ENCODE measurements at places on chromosomes 3 and 15.

GRCh38 chr3:17179381-17180205 lies 294.8 kb downstream of the PLCL2 start:
- no peak for DNase-seq

- DNase-seq = no peak
These were observed 260.1 kb upstream of the DPPA4 start for GRCh38 chr3:109597444-109597843.

DNA sequence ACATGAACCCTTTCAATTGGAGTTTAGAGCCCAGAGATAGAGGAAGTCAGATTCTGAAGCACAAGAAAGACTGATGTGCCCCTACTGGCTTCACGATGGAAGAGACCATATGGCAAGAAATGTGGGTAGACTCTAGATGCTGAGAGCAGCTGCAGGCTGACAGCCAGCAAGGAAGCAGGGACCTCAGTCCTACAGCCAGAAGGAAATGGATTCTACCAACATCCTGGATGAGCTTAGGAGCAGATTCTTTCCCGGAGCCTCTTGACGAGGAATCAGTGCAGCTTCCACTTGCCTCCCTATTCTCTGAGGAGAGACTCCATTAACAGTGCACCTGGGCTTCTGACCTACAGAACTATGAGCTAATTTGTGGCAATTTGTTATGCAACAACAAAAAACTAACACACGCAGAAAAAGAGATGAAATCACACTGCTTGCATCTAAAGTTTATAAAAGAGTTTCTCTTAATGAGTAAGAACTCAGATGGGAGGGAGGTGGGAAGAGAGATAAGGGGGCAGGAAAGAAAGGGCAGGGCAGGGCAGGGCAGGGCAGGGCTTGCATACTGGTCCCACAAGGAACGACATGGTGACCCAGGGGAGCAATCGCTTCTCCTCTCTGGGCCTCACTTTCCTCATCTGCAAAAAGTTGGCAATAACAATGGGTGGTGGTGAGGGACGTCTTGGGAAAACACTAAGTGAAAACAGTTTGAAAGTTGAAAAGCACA lies 440.9 kb downstream of the FOXP1 start:
- no peak for DNase-seq

GRCh38 chr15:66046751-66047150 lies 177.5 kb downstream of the RAB11A start:
- no peak for DNase-seq

- DNase-seq = no peak
These were observed 11.7 kb upstream of the MRPS22 start for GRCh38 chr3:139332092-139332491.

DNA sequence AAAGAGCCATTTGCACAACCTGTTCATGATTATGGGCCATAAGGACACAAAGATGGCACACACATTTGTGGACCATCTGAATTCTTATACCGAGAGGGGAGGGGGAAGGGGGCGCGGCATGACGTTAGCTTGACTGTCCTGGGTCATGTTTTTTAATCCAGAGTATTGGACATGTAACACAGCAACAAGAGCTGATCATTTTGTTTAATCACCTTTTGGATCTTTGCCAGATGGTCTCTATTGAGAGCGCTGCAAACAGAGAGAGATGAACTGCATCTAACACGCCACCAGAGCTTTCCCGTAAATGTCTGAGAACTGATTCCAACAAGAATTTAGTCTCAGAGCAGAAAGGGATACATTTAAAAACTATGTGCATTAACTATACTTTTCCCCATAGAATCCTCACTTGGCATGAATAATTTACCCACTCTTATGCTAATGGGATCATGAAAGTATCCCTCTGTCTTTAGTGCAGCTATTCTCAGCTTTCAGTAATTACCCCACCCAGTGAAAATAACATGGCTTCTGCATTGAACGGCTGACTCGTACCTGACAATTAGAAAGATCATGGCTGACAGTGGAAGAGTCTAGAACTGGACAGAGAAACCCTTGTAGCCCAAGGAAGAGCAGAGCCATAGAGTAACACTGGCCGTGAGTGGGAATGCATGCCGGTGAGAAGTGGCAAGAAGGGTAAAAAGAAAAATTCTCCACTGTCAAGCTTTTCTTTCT lies 22.6 kb downstream of the MEIS2 start:
- no peak for DNase-seq

DNA sequence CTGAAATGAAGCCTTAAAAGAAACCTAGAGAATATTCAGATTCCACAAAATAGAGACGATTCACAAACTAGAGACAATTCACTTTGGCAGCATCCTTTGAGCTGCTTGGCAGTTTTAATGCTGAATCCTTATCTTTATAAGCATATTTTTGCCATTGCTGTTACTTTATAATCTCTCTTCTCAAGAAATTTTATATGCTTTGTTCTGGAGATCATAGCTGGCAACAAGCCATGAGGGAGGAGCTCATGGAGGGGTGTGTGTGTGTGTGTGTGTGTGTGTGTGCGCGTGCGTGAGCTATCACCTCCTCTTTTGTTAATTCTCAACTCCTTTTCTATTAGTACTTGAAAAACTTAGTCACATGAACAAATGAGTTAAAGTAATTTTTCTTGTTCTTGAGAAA lies 495.0 kb upstream of the RGMA start:
- DNase-seq = no peak

Measured in thoracic aorta (tissue), 2 donors.